NCI-H146 (cell line): ENCODE measurements at places on chromosomes 11 and 22.

- DNase-seq: peak; percentile 17
Measured at GRCh38 chr11:86571273-86571948, 101.0 kb downstream of the ME3 start.

DNA sequence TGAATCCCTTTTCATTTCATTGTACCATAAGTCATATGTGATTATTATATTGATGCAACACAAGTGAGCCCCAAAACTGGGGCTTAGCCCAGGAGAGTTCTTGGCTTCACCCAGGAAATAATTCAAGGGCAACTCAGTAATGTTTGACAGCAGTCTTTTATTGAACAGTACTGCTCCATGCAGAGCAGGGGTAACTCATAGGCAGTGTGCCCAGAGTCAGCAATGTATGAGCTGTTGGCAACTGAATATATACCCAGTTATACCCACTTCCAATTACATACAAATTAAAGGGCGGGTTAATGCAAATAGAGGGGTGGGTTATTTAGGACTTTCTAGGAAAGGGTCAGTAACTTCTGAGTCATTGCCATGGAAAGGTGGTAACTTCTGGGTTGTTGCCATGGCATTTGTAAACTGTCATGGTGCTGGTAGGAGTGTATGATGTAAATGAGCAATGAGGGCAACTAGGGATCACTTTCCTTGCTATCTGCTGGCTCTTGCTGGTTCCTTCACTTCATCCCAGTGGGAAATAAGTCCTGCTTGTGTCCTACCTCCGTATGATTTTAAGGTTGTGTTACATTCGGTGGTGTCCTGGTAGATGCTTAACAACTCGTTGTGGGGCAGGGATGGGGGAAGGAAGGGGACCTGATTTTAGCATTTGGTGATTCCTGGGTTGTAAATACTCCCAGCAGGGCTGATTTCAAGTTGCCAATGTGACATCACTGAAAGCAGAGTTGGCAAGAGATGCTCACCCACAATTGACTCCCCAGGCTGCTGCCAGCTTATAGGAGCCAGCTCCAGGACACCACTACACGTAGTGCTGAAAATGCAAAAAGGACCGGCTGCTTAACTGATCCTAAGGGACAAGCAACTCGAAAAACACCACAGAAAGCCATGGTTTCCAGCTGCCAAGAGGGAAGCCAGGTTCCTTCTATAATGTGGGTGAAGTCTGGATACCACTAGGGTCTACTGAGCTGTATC is 70.1 kb downstream of the SYT9 start:
- DNase-seq: no peak

GRCh38 chr11:12329169-12329568 is 48.2 kb upstream of the PARVA start:
- DNase-seq: no peak

GRCh38 chr11:94501522-94501921 is 7.7 kb downstream of the ANKRD49 start:
- no peak for DNase-seq

- DNase-seq: peak; percentile 51
Measured at GRCh38 chr11:117315285-117316196, 515 bp downstream of the BACE1 start.

DNA sequence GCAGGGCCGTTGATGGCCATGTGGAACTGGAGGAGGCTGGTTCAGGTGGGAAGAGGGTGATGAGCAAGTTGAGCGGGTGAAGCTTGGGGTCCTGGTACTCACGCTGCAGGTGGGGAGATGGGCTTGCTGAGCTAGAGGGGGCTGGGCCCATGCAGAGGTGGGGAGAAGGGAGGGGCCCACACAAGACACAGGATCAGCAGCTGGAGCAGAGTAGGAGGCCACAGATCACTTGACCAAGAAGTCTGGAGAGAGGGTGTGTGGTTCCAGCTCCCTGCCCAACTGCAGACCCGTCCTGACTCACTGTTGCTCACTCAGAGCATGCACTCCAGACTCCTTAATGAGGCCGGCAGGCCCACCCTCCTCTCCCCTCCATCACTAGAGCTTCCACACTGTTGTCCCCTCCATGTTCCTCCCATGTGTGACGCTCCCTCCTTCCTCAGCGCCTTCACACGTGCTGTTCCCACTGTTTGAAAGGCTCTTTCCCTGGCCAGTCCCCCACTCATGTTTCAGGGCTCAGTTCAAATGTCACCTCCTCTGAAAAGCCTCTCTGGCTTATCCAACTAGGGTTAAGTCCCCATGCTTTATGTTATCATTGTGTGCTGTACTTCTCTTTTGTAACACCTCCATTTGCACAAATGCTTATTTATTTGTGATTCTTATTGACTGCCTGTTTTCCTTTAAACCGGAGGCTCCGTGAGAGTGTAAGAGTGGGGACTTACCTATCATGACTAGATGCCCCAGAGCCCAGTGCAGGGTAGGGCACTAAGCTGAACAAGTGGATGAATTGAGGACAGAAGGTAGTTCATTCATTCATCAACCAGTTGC is 2.3 kb downstream of the CCDC86 start:
- no peak for DNase-seq

- DNase-seq: peak; percentile 94
Measured at GRCh38 chr22:35458547-35459422, 58.8 kb downstream of the MCM5 start.

DNA sequence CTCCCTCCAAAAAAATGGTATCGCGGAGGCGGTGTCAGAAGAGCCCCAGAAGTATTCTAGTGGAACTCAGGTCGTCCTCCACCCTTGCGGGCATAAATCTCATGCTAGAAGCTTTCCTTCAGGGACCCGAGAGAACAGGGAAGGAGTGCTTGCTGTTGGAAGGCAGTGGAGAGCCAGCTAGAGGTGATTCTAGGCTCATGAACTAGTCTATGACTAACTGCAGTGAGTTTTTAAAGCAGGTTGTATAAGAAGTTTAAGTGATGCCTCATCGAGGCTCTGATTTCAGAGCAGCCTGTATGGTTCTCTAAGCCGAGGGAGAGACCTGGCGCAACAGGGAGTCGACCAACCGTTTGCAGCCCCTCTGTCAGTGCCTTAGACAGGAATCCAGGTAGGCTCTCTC is 85.7 kb downstream of the TBC1D22A start:
- no peak for DNase-seq

DNA sequence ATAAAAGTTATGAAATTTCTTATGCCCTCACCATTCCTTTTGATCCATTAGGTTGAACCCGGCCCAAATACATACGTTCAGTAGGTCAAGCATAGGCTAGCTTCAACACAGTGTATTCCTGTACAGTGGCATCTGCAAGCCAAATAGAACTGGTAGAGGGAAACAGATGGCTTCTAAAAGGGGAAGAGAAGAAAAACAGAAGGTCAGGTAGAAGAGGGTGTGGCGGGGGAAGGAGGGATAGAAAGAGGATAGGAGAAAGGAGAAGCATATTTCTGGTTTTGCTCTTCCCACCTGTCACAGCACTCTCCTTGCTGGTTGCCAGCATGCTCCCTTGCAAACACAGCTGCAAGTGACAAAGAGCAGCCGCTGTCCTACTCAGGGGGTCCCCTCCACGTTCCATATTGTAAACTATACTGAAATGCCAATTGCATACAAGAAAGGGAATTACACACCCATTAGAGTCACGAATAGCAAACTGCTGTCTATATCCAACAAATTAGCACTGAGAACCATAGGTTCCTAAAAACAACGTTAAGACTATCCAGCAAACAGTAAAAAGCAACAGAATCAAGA is 71.8 kb downstream of the PHF21A start:
- peak; percentile 78 for DNase-seq

GRCh38 chr22:48993655-48994054 is 834.0 kb downstream of the BRD1 start:
- DNase-seq: no peak

GRCh38 chr11:120660024-120660565 is 148.5 kb downstream of the GRIK4 start:
- DNase-seq: peak; percentile 38

DNA sequence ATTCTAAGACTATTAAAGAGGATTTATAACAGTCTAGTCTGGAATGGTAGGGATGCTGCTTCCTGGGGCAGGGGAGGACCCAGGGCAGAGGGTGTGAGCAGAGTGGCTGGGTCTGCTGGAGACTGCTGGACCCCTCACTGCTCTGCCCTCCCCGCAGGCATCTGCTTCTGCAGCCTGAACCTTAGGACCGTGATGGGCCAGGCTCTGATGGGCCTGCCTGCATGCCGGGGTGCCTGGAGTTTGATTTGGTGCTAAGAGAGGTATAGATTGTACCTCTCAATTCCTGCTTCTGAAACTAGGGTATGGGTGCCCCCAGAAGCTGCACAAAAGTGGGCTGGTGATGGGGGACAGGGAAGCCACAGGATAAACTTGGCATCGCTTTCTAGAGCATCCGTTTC is 54.9 kb downstream of the CD82 start:
- no peak for DNase-seq

- no peak for DNase-seq
Measured at GRCh38 chr11:130449996-130450769, 1.7 kb downstream of the ADAMTS15 start.
